ENCODE measurements at places on chromosomes 11 and 22.

DNA sequence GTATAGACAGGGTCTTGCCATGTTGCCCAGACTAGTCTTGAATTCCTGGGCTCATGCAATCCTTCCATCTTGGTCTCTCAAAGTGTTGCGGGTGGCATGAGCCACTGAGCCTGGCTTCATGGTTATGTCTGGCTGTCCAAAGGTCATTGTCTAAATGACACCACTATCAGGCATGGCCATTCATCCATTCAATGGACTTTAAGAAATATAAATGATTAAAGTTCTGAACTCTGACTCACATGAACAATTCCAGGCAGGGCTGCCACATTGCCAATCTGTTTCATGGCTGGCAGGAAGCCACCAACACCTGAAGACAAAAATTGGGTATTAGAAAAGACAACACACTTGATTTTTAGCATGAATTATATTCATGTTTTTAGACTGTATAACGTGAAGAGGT lies 4.1 kb downstream of the RTCB start:
- DNase-seq = no peak

GRCh38 chr11:1471736-1472135 lies 14.8 kb downstream of the MOB2 start:
- no peak for DNase-seq

DNA sequence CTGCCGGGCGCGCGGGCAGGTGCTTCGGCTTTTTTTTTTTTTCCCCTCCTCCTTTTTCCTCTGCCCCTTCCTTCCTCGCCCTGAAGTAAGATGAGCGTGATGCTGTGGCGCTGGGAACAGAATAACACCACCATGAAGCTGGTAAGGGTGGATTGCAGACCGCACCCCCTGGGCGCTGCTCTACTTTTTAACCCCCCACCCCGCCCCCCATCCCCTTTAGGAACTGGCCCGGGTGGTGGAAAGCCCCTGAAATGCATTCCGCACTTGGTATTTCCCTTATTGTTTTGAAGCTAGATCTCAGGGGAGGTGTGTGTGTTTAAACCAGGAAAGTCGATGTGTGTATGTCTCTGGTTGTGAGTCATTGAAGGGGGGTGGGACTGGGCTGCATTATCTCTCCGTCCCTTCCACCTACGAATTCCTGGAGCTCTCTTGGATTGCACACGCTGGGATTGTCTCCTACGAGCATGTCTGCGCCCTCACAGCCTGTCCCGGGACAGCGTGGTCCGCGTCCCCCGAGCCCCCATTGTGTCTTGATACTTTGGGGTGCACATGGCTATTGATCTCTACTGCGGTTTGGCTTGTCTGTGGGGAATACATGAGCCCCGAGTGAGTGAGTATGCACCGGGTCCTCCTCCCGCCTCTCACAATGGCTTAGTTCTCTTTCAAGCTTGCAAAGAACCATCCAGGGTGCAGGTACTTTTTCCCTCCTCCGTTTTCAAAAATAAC lies 64.9 kb downstream of the NAV2 start:
- DNase-seq = no peak

DNA sequence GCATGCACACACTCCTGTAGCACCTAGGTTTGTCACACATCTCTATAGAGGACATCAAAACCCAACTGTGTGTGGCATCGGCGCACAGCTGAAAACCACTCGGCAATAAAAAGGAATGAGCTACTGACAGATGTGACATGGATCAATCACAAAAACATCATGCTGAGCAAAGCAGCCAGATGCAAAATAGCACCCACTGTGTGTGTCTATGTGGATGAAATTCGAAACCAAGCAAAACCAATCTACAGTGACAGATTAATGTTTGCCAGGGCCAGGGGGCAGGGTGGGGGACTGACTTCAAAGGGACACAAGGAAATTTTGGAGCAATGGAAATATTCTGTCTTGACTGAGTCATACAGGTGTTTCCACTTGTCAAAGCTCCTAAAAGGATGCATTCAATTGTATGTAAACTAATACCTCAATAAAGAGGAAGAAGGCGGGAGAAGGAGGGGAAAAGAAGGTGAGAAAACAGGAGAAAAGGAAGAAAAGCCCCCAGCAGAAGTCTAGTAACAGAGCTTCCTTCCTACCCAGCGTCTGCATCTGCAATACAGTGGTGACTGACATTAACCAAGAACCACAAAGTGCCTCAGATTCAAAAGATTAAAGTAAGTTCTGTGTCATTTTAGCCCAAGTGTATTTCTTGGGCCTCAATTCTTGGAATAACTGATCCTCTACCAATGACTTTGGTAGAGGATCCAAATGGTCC lies 49.8 kb downstream of the PACSIN2 start:
- no peak for DNase-seq

- no peak for DNase-seq
Measured at GRCh38 chr11:77440678-77441077, 33.2 kb downstream of the PAK1 start.

GRCh38 chr11:134560566-134561330 lies 148.7 kb upstream of the B3GAT1 start:
- no peak for DNase-seq

DNA sequence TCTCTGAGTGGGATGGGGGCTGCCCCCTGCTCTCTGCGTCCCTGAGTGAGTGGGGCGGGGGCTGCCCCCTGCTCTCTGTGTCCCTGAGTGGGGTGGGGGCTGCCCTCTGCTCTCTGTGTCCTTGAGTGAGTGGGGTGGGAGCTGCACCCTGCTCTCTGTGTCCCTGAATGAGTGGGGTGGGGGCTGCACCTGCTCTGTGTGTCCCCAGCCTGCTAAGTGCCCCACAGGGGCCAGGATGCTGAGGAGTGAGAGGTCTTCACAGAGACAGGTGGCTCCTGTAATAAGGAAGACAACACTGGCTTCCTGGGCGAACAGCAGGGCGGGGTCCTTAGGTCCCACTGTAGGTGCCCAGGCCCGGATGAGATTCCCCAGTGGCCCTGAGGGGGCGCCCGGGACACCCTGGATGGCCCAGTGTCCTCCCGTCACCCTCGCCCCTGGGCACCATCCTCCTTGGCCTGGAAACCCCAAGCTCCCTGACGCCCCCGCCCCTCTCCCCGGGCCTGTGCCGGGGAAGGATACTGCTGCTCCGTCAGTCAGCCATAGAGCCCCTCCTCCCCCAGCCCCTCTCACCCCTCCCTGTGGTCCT lies 3.8 kb upstream of the CCDC188 start:
- no peak for DNase-seq

GRCh38 chr11:8545698-8546366 lies 48.2 kb downstream of the STK33 start:
- DNase-seq = no peak

- DNase-seq = no peak
Measured at GRCh38 chr11:377883-378500, 8.7 kb downstream of the B4GALNT4 start.

- no peak for DNase-seq
Measured at GRCh38 chr22:36595940-36596339, 67.0 kb upstream of the EIF3D start.

DNA sequence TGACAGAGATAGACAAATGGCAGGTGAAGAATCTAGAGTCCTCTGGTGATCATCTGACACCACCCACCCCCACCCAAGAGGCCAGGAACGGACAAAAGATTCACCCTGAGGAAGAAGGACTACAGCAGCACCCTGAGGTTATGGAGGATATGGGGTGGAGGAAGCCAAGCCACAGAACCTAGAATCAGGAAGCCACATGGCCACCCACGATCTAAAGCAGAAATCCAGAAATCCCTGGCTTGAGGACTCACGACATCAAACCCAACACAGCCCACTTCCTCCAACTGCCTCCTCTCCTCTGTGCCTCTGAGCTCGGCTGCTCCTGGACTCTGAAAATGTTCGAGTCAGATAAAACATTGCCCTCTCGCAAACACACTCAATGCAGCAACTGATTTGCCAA lies 364.3 kb downstream of the SHANK2 start:
- no peak for DNase-seq

- DNase-seq = no peak
Measured at GRCh38 chr11:34754171-34754823, 133.4 kb downstream of the EHF start.

DNA sequence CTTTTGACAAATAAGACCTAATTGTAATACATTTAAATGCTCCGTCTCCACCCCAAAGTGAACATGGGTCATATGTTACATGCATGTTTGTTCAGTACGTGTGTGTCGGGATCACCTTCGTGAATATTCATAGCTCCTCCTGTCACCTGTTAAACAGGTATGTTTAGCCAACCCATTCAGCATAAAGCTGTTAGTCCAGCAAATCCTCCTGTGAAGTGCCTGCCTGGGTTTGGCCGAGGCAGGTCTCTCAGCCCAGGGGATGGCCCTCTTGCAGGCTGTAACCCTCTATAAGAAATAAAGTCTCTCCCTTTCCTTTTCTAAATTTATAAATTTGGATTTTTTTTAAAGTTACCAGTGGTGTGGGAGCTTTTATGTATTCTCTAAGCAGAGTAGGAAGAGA lies 38.9 kb upstream of the NTM start:
- DNase-seq = no peak

DNA sequence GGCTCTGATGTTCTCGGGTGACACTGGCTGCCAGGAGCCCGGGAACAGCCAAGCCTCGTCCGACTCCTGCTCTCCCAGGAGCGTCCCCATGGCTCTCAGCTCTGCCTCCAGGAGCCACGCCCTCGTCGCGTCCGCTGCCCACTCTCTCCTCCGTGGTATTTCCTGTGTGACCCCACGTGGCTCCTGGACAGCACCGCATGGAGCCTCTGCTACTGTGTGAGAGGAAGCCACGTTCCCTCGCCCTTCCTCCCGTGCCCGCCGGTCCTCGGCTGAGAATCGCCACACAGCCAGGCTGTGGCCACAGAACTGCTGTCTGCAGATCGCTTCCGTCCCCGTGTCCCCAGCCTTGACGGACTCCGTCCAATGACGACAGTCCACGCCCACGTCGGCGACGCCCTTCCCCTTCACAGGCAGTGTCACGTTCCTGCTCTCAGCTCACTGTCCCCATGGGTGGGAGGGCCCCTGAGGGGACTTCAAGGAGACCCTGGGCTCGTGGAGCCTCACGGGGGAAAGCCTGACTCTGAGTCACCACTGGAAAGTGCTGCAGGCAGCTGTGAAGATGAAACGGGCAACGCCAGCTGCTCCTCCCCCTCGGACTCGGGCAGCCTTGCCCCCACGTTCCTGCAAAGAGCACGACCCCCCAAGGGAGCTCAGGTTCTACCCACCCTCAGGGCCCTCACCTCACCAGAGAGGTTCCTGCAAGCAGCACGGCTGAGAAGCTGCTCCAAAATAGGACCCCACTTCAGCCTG lies 458.5 kb downstream of the BRD1 start:
- no peak for DNase-seq

DNA sequence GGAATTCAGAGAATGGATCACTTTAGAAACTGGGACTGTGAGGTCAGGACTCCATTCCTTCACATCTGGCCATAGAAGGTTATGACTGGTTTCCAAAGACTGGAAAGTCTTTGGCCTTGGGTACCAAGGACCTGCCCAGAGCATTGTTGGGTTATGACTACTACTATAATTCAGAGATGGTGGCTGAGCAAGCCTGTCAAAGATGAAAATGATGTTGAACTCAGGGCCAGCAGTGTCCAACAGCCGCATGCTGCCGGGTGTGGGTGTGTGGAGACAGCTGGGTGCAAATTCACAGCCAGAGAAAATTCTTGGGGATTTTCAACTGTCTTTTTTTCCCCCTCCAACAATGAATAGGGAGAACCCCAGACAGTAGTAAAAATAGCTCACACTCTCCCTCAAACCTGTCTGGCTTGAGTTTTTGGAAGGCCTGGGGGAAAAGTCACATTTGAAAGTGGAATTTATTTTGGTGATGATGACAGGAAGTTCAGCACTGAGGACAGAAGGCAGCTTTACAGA lies 166.8 kb upstream of the NCAM1 start:
- no peak for DNase-seq

DNA sequence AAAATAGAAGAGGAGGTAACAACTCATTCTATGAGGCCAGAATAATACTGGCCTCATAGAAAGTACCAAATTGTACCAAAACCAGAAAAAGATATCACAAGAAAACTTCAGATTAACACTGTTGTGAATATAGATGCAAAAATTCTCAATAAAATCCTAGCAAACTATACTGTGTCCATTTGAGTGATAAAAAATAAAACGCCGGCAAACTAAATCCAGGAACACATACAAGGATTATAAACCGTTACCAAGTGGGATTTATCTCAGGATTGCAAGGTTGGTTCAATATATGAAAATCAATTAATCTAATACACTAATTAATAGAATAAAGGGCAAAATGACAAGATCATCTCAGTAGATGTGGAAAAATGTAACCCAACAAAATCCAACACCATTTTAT lies 23.6 kb upstream of the FBXO3 start:
- no peak for DNase-seq

DNA sequence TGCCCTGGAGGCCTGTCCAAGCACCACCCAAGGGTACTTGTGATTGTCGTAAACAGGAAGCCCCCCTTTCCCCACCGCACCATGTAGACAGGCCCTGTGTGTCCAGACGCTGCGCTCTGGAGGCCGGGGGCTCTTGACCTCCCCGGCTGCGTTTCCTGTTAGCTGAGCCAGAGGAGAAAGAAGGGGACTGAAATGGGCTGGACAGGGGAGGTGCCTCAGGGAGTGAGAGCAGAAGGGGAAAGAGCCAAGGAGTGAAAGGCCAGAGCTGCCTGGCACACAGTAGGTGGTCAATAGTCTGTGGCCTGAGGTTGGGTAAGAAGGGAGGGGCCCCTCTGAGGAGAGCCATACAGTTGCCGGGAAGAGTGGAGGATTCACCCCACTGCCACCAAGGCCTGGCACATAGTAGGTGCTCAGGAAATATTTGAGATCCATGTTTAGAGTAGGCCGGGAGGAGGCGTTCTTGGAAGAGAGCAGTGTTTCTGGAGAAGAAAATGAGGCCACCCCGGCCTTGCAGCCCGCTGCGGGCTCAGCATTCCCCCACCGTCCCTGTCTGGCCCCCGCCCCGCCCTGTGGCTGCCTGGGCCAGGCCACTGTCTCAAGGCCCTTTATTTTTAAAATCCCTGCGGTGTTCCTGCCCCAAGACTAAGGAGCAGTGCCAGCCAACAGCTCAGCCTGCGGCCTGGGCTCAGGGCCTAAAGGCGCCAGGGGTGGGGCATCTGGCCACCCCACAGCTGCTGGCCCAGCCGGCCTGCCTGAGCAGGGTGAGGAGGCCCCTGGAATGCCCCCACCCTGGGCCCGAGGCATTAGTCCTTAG lies 13.6 kb upstream of the CDC42EP1 start:
- DNase-seq = no peak

DNA sequence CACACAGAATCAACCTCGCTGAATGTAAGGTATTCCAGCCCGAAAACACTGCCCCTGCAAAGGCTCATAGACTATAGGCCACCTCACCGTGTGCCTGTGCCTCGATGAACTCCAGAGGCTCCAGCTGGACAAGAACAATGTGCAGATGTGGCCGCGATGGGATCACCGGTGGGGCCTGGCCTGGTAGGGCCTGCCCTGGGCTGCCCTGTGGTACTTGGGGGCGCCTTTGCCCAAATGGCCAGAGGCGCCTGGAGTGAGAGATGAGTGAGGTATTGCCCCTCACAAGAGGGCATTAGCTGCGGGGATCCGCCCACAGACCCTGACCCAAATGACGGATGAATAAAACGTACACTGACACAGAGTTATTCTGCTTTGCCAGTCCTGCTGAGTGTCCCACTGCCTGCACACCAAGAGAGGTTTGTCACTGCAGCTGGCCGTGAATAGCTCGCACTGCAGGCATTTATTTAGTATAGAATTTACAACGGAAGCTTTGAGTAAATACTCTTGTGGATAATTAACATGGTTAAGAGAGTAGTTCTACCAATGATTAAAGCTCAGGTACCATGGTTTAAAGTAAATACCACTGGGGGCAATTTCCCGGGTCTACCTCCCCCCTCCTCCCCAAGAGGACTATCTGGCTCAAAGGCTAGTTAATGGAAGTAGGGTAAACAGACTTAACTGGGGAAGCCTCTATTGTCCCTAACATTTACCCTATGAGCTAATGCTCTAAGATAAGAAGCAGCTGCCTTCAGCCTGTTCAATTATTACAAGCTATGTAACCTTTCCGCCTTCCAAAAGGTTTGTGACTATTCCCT lies 101.1 kb upstream of the IGLL5 start:
- DNase-seq = no peak
